ENCODE measurements at places on chromosomes 13 and 19. TPM values are rescaled to one million over a fixed set of nuclear protein-coding genes. Genes with fewer than 3 reads are reported as not detected.

DNA sequence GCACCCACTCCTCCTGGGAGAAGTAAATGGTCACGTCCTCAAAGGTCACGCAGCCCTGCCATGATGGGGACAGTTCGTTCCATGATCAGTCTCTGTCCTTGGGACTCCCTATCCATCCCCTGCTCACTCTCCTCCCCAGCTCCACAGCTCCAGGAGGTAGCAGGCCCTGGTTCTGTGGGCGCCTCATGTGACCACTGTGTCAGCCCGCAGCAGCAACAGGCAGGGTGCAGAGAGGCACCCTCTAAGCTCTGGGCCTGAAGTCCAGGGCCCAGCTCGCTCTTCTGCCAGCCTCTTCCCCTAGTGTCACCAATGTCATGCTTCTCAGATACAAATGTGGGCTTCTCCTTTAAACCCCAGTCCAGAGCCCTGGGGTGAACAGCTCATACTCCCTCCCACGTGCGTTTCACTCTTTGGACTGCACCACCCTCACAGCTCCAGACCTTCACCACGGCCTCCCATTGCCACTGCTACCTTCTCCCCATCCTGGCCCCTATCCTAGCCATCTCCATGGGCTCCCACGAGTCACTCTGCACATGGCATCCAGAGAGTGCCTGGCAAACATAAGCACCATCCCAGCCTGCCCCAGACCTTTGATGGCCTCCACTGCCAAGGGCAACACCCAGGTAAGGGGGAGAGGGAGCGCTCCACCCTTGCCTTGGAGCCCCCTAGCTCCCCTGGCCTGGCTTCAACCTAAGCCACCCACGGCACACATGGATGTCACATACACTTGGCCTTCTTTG is 2.9 kb downstream of the ZNF792 start:
- peaks cover 29% of the 10 kb centered on the region for H3K36me3 ChIP-seq
- no peaks in the 10 kb centered on the region for H3K27me3 ChIP-seq
- H3K4me3 ChIP-seq = peak overlapping the region; percentile 74
- H3K4me1 ChIP-seq = peaks cover 14% of the 10 kb centered on the region
- no peak for DNase-seq

DNA sequence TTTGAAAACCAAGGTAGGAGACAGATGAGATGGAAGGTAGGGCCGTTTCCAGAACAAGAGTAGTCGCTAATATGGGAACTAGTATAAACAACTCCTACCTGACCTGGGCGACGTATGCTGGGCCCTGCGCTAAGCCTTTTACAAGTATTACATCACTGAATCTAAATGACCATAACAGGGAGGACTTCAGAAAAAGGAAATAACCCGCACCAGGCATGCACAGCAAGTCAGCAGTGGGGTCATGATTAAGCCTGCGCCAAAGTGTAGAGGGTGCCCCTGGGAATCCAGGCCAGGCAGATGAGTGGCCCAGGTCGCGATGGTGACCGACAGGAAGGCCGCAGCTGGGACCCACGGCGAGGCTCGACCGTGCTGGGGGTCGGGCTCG is 613 bp downstream of the ATP13A1 start:
- no peaks in the 10 kb centered on the region for H3K27me3 ChIP-seq
- H3K4me1 ChIP-seq = peaks cover 30% of the 10 kb centered on the region
- no peak for DNase-seq
- H3K36me3 ChIP-seq = no peaks in the 10 kb centered on the region
- peak overlapping the region; percentile 96 for H3K4me3 ChIP-seq

DNA sequence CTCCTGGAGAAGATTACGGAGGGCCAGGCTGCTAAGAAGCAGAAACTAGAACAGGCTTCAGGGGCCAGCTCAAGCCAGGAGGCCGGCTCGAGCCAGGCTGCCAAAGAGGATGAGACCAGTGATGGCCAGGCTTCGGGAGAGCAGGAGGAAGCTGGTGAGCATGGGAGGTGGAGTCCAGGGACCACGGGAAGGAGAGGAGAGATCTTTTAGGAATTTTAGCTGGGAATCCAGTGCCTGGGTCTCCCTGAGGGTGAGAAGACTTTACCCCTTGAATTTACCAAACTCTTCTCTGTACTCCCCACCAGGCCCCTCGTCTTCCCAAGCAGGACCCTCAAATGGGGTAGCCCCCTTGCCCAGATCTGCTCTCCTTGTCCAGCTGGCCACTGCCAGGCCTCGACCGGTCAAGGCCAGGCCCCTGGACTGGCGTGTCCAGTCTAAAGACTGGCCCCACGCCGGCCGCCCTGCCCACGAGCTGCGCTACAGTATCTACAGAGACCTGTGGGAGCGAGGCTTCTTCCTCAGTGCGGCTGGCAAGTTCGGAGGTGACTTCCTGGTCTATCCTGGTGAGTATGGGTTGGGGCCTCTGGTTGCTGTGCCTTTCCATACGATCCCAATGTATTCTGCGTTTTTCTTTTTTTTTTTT is 824 bp downstream of the TSEN34 start:
- peaks cover 20% of the 10 kb centered on the region for H3K4me1 ChIP-seq
- no peaks in the 10 kb centered on the region for H3K27me3 ChIP-seq
- H3K36me3 ChIP-seq = peaks cover 18% of the 10 kb centered on the region

DNA sequence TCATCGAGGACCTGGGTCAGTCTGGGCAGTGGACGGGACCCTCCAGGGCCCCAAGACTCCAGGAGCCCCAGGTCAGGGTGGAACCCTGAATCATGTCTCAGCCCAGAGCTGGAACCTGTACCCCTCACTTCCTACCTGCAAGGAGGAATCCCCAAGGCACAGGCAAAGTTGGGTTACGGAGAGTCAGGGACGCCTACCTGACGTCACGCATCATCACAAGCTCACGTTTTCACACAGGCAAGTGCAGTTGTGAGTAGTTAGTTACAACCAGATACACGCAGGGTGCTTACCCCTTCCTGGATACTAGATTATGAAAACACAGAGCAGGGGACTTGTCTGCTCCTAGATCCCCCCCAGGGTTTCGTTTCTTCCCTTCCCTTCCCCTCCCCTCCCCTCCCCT is 1.9 kb downstream of the RETN start:
- H3K4me3 ChIP-seq = no peak overlapping the region
- H3K36me3 ChIP-seq = no peaks in the 10 kb centered on the region
- no peaks in the 10 kb centered on the region for H3K4me1 ChIP-seq
- H3K27ac ChIP-seq = no peak overlapping the region

DNA sequence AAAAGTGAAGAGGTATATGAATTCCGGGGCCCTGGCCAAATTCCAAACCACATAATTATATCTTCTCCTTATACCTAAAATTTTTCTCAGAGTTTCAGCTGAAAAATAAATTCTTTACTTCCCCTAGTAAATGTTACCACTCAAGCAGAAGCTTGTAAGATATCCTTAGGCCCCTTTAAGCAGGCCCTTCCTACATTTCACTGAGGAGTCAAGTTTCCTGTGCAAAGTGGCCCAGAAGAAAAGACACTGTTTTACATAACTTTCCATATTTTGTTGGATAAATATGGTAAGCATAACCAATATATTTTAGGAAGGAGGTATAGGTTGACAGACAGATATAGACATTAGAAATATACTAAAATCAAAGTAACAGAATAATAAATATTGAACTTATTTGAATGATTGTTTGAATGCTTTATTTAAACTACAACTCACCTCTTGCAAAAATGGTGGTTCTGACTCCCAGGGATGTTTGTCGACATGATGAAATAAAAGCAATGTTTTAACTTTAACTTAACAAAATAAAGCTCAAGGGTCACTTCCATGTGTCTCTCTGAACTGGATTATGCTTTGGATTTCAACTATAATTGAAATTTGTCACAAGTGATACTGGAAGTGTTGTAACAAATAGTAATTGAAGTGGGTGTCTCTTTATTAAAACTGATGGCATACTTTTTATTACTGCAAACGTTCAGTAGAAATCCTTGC is 141.2 kb downstream of the SPRY2 start:
- no peak for DNase-seq
- H3K27ac ChIP-seq = no peak overlapping the region
- no peak overlapping the region for H3K4me3 ChIP-seq
- H3K27me3 ChIP-seq = no peaks in the 10 kb centered on the region

Gene TEKTIP1
- 5.6 TPM for total RNA-seq
